ENCODE measurements at places on chromosomes 4 and X. TPM values are rescaled to one million over a fixed set of nuclear protein-coding genes. Genes with fewer than 3 reads are reported as not detected.

ABCD1 gene
- 13.5 TPM for total RNA-seq

CACNA1F gene
- total RNA-seq = 0.47 TPM

NHSL2 gene
- total RNA-seq = 7.3 TPM

CFAP299 gene
- total RNA-seq = not detected

TIGD4 gene
- 0.83 TPM for total RNA-seq

ITIH6 gene
- not detected for total RNA-seq

OCRL gene
- 34.3 TPM for total RNA-seq

TLL1 gene
- total RNA-seq = 0.15 TPM

SLC6A14 gene
- not detected for total RNA-seq

DDIT4L gene
- not detected for total RNA-seq

GRCh38 chr4:133131829-133132460 lies 17.1 kb upstream of the PCDH10 start:
- no peak for DNase-seq

DNA sequence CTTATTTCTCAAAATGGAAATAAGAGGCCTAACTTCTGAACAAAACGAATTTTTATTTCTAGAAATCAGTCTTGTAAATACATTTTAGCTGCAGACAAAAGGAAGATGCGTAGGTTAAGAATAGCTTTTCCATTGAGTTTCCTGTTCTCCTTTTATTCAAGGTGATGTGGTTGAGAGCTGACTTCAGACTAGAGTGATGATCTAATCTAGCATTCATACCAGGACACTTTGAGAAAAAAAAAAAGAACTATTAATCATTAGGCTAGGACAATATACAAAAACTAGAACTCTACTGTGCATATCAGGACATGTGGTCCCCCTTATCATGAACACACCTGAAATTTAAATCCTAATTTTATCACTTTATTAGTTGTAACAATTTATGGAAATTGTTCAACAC lies 884.5 kb upstream of the EPHA5 start:
- no peak for DNase-seq

- DNase-seq = no peak
Observed at GRCh38 chrX:155246748-155247147, 17.5 kb downstream of the RAB39B start.

- DNase-seq = no peak
Observed at GRCh38 chr4:185033950-185034349, 15.7 kb downstream of the HELT start.

- no peak for DNase-seq
Observed at GRCh38 chr4:74156521-74156920, 1.4 kb upstream of the MTHFD2L start.

DNA sequence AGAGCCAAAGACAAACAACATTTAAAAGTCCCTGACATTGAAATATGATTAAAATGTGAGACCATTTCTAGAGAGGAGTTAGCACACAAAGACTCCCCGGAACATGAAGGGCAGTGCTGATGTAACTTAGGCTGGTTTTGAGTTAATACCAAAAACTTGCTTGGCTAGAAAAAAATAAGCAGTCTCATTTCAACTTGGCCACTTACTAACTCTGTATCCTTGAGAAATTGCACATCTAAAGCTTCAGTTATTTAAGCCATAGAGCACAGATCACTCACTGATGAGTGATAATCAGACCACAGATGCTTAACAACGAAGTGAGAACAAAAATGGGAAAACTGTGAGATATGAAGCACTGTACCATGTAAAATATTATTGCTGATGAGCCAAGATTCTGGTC lies 65.9 kb upstream of the MAOA start:
- DNase-seq = no peak

DNA sequence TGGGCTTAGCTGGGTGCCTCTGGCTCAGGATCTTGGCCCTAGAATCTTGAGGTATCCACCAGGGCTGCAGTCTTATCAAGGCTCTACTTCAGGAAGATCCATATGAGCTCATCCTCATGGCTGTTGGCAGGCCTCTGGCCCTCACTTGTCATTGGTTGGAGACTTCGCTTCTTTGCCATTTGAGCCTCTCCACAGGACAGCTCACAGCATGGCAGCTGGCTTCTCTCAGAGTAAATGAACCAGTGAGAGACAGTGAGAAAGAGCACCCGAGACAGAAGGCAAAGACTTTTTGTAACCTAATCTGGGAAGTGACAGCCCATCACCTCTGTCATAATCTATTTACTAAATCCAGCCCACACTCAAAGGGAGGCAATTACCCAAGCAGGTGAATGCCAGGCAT lies 236.8 kb downstream of the GPAT3 start:
- DNase-seq = peak; percentile 10

GRCh38 chrX:14915596-14915995 lies 42.4 kb downstream of the MOSPD2 start:
- DNase-seq = no peak

DNA sequence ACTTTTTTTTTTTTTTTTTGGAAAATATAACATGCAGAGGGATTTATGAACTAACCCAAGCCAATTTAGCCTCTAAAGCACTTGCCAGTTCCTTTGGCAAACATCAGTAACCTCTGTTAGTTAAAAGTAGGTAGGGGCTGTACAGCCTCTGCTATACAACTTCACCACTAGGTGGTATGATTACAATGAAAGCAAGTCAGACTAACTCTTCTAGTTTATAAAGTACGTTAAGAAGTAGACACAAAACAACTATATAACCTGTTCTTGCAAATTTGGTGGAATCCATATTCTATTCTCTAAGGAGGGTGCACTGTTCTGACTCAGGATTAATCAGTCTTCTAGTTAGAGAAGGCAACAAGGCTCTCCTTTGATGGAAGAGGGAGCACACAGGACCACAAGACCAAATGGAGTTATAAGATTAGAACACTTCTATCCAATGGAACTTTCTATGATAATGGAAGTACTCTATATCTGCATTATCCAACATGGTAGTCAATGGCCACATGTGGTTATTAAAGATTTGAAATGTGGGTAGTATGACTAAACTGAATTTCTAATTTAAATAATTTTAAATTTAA lies 12.8 kb downstream of the AIMP1 start:
- no peak for DNase-seq

DNA sequence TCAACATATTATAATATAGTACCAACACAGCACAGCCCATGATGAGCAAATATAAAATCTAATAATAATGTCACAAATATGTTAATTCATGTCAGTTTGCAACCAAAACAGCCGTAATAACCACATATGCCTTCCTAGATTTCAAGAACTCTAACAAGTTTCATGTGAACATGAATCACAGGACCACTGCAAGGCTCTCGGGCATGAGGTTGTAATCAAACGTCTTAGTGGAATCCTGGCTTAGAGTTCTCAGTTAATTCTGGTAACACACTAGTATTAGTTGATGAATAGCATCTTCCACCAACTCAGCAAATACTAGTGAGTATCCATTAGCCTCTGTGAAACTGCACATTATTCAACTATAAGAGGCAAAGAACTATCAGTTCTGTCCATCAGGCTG lies 379.3 kb upstream of the TENM3 start:
- no peak for DNase-seq

GRCh38 chr4:1726146-1726934 lies 5.0 kb downstream of the TACC3 start:
- peak; percentile 98 for DNase-seq

- no peak for DNase-seq
Observed at GRCh38 chr4:102560571-102561341, 59.6 kb downstream of the NFKB1 start.

GRCh38 chr4:7183780-7184460 lies 8.4 kb upstream of the SORCS2 start:
- DNase-seq = no peak

GRCh38 chrX:124045109-124045508 lies 83.6 kb downstream of the STAG2 start:
- DNase-seq = no peak

- no peak for DNase-seq
Observed at GRCh38 chr4:26819478-26820095, 41.1 kb upstream of the STIM2 start.

- no peak for DNase-seq
Observed at GRCh38 chr4:53101191-53101581, 239.1 kb downstream of the RASL11B start.

DNA sequence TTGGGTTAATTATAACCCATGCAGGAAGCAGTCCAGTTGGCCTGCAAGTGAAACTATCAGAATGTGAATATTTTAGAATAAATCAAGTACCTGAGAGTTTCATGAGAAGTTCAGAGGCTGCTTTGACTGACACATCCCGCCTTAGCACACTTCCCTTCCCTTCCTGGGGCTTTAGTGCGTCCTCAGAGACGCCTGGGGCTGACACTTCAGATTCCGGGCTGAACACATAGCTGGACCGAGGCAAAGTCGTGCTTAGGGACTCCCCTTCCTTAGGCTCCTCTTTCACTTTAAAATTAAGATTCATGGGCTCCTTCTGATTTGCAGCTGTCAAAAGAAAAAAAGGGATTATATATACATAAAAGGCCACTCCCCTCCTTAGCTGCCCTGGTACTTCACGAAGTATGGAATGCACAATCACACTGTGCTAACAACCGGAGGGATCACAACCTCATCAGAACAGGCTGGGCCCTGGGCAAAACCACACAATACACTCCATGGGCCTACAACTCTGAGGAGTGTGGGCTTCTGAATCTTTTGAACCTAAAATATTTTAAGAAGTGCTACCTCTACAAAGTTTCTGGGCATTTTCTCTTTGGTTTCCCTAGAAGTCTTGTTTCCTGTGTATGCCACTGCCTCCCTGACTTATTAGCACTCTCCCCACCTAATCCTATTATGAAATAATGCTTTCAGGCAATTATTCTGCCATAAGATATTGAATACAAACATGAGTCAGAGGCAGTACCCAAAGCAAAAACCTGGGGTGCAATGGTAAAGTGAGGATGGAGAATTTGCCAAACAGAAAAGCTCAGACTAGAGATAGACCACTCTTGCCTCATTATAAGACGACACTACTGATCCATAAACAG lies 68.2 kb downstream of the ZNF827 start:
- no peak for DNase-seq

GRCh38 chr4:143386812-143387211 lies 50.1 kb downstream of the GAB1 start:
- no peak for DNase-seq

DNA sequence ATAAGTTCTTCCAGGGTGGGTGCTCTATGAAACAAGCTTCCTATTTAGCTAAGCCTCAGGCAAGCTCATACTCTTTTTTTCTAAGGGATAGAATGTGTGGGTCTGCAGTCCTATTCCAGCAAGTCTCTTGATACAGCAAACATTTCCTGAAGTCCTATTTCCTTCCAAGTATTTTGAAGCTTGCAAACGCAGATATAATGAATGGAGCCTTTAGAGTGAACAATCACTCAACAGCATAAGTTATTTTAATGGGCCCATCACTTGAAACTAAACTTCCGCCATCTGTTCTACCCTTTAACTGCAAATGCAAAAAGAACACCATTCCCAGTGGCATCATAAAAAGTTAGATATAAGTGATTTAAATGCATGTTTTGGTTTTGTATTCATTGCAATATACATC lies 108.3 kb upstream of the TAPT1 start:
- DNase-seq = no peak

GRCh38 chrX:35726176-35726575 lies 72.0 kb upstream of the MAGEB16 start:
- no peak for DNase-seq

GRCh38 chrX:130174937-130175336 lies 3.2 kb downstream of the RAB33A start:
- DNase-seq = no peak

DNA sequence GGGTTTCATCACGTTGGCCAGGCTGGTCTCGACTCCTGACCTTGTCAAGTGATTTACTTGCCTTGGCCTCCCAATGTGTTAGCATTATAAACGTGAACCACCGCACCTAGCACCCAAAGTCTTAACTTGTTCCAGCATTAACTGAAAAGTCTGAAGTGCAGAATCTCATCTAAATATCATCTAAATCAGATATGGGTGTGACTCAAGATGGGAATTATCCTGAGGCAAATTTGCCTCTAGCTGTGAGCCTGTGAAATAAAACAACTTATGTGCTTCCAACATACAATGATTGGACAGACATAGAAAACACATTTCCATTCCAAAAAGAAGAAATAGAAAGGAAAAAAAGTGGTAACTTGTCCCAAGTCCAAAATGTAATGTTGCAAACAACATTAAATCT lies 641.1 kb upstream of the ATOH1 start:
- DNase-seq = no peak

DNA sequence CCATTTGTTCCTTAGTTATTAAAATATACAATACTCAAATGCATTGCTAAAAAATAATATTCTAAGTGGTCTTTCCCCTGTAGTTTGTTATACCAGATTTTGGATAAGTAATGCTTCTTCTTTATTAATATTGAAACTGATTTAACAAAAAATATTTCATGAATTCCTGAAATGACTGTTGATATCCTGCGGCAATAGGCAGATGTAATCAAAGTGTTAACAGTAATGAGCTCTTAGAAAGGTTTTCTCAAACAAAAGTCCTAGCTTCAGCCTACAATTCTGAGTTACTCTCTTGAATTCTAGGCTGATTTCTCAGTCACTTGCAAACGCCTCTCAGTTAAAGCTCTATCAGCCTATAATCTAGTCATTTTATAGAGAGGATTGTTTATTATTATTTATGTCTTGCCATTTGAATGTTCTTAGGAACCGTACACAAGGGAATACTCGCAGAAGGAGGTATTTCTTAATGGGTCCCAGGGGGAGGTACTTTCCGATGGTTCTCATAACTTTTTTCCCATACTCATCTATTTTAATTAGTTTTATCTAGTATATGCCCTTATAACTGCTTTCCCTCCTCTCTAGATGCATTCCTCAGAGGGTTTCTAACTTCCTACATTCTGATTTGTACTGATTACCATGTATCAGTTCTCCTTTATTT lies 96.8 kb downstream of the FNIP2 start:
- no peak for DNase-seq

DNA sequence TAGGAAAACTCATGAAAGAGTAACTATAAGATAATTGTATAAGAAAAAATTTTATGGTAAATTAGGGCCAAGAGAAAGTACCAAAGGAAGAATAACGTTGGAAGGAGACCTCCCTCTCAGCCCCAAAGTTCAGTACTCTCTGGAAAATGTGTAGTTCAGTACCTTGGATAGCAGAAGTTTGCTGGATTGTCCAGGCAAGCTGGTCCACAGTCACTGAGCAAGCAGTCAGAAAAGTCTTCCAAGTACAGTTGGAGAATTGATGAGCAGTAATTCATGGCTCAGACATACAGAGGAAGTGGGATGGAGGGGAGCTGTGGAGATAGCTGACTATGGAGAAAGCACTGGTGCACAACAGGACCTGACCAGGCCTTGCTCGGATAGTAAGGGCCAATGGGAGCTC lies 598.2 kb upstream of the NDST4 start:
- DNase-seq = no peak
